ENCODE measurements at places on chromosomes 4 and X.

DNA sequence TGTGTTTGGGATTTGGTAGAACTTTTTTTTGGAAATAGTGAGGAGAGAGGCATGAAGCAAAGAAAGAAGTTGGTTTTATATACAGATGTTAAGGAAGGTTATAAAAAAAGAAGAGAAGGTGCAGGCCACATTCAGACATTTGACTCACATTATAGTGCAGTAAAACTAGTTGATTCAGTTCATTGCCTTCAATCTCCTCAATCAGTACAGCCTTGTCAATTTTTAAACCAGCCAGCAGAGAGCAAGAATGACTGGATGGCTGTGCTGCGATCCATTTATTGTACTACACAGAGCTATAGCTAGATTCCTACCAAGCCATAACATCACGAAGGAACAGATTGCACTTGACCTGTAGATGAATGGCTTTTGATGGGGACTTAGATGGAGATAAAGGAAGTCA lies 79.7 kb upstream of the LSM6 start:
- DNase-seq = no peak

- no peak for DNase-seq
These were observed 96.2 kb upstream of the MXRA5 start for GRCh38 chrX:3442691-3443090.

GRCh38 chr4:122012735-122013134 lies 60.9 kb upstream of the TRPC3 start:
- DNase-seq = no peak

- DNase-seq = no peak
These were observed 378.3 kb upstream of the PCDH10 start for GRCh38 chr4:132770776-132771175.

- DNase-seq = peak; percentile 86
These were observed 95.6 kb downstream of the AFAP1 start for GRCh38 chr4:7843831-7844593.

DNA sequence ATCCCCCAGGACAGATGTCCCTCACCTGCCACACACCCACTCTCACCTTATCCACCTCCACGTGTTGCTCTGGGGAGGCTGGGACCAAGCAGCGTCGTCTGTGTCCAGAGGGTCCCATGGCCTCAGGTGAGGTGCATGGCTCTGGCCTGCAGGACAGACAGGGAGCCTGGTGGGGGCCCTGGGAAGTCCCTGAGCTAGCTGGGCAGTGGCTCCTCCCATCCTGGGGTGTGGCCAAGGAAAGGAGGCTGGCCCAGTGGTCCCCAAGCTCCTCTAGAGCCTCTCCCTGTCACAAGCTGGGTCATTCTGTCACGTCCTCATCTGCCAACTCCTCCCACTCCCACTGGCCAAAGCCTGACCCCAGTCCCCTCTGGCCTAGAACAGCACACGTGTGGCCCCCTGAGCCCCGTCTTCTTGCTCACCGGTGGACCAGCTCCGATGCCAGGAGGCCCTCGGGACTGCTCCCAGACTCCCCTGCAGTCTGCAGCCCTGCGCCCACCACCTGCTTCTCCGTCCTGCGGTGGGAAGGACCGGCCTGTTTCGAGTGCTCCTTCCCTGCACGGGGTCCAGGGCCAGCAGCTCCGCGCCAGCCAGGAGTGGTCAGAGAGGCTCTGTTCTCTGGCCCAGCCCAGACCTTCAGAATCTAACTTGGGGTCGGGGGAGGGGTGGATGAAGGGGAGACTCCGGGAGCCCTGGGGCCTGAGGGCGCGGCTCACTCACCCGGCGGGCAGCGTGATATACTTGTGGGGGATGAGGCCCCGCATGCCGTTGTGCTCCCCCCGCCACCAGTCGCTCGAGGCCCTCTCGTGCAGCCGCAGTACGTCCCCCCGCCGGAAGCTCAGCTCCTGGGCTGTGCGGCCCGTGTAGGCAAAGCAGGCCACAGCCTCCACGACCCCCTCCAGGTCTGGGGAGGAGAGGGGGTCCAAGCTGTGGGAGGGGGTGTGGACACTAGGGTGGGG lies 4.8 kb downstream of the AVPR2 start:
- peak; percentile 46 for DNase-seq

- no peak for DNase-seq
These were observed 99.7 kb downstream of the TSPAN7 start for GRCh38 chrX:38661103-38661441.

All from hematopoietic multipotent progenitor cell treated with erythropoietin and hydrocortisone succinate and interleukin-3 and kit ligand, for 6 days (in vitro differentiated cells).